NCI-H187 (cell line): ENCODE measurements at places on chromosomes 1 and 21.

- no peak for DNase-seq
These were observed at the start of gene SLC44A3 for GRCh38 chr1:94819945-94820746. TSS of gene SLC44A3 (plus strand) at chr1:94820357. CDS start at chr1:94820452, 95 bp downstream.

GRCh38 chr1:162908780-162909179 is 47.8 kb upstream of the CCDC190 start:
- no peak for DNase-seq

DNA sequence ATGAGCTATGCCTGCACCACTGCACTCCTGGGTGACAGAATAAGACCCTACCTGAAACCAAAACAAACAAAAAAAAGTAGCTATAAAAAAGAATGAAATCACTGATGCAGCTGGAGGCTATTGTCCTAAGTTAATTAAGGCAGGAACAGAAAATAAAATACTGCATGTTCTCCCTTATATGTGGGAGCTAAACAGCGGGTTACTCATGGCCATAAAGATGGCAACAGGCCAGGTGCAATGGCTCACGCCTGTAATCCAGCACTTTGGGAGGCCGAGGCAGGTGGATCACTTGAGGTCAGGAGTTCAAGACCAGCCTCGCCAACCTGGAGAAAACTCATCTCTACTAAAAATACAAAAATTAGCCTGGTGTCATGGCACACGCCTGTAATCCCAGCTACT is 152.7 kb downstream of the PIK3R3 start:
- no peak for DNase-seq

DNA sequence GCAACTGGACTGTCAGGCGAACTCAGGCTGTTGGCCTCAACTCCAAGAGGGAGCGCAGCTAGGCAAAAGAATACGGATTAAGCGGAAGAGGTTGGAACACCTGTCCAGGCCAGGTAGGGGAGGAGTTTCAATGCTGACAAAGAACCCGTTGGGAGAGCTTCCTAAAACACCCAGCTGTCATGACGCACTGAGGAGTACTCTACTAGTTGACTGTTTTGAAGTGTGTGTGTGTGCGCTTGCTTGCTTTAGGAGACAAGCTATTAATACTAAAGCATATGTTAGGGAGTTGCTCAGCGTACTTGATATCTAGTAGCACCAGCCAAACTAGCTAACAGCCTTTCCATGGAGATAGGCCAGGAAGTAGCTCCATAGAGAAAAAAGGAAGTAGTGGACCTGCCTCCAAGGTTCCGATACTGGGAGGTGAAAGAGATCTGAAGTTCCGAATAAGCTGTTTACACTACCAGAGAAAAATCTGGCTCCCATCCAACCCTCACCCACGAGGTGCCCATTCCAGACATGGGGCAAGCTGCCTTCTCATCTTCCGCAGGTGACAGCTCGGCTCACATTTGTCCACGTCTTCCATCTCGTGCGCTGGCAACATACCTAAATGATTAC is 974 bp upstream of the FNBP1L start:
- DNase-seq, result peak; percentile 92

DNA sequence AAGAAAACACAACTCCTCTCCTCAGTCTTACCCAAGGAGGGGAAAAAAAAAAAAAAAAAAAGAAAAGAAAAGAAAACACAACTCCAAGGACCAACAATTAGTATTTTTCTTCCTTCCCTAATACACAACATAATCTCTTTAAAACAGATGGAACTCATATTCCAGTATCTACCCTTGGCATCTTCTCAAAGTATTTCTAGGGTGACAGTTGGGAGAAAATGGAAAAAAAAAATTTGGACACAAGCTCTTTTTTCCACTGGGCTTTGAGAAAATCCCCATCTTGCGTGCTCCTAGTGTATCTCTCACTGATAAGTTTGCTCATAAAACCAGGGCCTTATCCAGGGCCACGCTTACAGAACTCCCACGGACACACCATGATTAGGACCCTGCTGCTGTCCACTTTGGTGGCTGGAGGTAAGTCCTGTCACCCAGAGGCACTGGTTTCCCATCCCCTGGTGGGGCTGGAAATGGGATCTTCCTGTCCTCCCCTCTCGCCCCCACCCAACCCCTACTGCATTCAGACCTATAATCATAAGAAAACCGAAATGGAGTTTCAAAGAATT is at the start of gene CELA2B:
Gene CELA2B (plus strand): TSS at position 353 of the 563 bp plus-strand sequence. CDS start 22 bp downstream, at position 375.
- no peak for DNase-seq

DNA sequence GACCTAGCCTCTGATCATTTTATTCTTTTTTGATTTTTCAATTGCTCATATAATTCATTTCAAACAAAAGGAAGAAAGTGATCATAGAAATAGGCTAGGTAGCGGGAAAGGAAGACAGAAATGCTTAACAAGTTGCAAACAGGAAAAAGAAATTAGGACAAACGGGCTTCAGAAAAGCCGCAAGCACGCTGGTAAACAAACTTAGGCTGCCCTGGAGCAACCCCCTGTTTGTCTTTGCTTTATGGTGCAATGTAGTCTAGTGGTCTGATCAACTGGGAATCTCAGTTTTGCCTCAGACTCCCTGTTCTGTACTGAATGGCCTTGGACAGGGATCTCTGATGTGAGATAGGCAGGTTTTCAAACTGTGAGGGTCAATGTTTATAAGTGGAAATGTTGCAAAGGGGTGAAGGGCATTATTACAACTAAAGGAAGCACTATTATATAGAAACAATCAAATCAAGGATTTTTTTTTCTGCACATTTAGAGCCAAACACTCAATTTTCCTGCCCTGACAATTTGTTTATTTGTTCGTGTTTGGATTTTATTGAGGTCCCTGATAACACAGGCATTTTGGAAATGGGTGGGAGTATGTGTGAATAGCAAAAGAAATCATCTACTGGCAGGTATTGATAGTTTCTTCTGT is 146.8 kb upstream of the NRIP1 start:
- no peak for DNase-seq

DNA sequence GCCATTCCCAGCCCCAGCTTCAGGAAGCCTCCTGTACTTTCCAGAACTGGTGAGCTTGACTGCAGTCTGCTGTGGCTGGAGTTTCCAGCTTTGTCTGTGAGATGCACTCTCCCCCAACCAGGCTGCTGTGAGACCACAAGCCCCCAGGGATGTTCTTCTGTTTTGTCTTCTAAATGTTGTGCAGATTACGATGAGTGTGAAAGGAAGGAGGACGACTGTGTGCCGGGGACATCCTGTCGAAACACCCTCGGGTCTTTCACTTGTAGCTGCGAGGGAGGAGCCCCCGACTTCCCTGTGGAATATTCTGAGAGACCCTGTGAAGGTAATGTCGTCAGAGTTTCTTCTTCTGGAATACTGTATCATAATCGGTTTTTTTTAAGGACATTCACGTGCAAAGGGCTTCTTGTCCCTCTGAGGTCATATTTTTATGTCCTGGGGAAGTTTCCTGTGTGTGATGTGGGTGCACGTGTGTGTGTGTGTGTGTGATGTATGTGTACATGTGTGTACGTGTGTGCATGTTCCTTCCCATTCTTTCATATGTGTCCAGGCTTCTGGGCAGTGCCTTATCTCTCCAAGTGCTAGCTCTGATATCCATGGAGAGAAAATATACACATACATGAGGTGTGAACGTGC is 49.9 kb downstream of the UMODL1 start:
- DNase-seq, result no peak

DNA sequence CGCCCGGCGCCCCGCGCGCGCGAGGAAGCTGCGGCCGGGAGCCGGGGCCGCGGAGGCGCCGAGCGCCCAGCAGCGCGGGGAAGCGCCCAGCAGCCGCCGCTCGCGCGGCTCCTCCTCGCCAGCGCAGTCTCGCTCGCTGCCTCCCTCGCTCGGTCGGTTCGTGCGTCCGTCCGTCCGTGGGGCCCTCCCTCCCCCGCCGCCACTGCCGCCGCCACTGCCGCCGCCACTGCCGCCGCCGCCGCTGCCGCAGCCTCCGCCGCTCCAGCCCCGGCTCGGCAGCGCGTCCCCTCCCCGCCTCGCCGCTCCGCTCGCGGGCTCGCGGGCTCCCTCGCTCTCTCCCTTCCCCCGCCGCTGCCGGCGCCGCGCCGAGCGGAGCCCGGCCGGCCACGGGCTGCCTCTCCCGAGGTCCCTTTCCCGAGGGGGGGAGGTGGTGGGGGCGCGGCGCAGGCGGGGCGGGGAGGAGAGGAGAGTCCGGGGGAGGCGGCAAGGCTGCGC is at the start of gene KCND3:
Gene KCND3 (minus strand): TSS at position 138 of the 495 bp plus-strand sequence.
- no peak for DNase-seq

DNA sequence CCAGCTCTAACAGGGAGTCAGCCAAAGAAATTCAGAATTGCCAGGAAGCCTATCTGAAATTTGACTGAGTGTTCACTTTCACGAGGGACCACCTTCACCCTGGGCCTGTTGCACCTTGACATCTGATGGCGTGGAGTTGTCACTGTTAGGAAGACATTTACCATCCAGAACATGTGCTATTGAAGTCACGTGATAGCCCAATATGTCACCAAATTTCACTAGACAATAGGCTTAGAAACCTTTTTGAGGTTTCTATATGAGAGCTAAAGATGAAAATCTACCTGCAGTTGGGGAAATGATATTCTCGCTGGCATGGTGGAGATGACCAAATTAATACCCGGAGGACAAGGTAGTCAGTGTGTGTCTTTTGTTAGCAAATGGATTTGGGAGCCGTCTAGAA is 102.7 kb downstream of the HUNK start:
- DNase-seq, result no peak

- peak; percentile 24 for DNase-seq
These were observed at the start of gene GPA33 for GRCh38 chr1:167090314-167090942. TSS of gene GPA33 (minus strand) at chr1:167090377. CDS start at chr1:167090287, 90 bp downstream.

DNA sequence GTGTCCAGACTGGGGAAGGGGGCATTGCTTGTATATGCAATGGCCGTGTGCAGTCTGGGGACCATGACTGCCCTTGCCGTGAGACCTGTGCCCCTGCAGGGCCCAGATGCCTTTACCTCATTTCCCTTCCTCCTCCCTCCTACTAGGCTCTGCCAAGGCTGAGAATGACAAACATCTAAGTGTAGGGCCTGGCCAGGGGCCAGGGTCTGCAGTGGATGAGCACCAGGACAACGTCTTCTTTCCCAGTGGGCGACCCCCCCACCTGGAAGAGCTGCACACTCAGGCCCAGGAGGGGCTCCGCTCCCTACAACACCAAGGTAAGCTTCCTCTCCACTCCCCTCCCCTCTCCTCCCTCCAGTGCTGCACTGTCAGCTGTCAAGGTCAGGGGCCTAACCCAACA is 49.5 kb downstream of the YARS1 start:
- no peak for DNase-seq

- no peak for DNase-seq
These were observed 10.2 kb downstream of the MAP7D1 start for GRCh38 chr1:36166136-36166535.

- DNase-seq, result no peak
These were observed 66.1 kb downstream of the TMEM53 start for GRCh38 chr1:44608141-44608540.

DNA sequence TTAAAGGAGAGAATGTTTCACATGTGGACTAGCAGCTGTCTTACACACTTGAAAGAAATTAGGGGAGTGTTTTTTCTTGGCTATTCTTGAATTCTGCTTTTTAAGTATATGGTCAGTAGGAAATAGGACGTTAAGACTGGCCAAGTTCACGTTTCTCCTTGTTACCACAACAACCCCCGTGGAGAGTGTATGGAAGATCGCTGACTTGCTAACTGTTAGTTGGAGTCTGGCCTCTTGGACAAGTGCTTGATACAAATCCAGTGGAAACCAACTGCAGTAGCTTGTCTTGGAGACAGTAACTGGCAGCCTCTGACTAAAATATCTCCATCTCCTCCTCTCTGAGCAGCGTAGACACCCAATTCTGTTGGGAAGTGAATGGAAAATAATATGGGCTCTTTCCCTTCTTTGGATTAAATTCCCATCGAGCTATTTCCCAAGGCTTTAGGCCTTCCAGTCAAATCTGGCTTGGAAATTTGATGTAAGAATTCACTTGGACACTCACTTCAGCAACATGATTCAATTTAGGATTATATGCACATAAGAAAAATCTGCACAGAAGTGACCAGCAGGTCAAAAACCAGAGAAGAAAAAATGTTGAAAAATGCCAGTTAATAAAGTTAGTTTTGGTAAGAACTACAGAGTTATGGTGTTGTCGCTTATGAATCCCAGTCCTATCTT is 3.6 kb upstream of the NFIA start:
- DNase-seq, result no peak

- DNase-seq, result no peak
These were observed 58.0 kb upstream of the PRMT6 start for GRCh38 chr1:106998431-106999002.

- no peak for DNase-seq
These were observed 1.3 kb upstream of the SLC50A1 start for GRCh38 chr1:155134322-155134721.

GRCh38 chr21:25191141-25191540 is 416.1 kb downstream of the MRPL39 start:
- DNase-seq, result no peak

GRCh38 chr1:230917284-230918135 is 49.2 kb upstream of the C1orf198 start:
- no peak for DNase-seq

- no peak for DNase-seq
These were observed 84.1 kb downstream of the LYST start for GRCh38 chr1:235782601-235783000.

GRCh38 chr1:54318246-54318814 is 87.9 kb downstream of the SSBP3 start:
- no peak for DNase-seq

GRCh38 chr1:22449636-22450035 is 2.0 kb upstream of the ZBTB40 start:
- no peak for DNase-seq

DNA sequence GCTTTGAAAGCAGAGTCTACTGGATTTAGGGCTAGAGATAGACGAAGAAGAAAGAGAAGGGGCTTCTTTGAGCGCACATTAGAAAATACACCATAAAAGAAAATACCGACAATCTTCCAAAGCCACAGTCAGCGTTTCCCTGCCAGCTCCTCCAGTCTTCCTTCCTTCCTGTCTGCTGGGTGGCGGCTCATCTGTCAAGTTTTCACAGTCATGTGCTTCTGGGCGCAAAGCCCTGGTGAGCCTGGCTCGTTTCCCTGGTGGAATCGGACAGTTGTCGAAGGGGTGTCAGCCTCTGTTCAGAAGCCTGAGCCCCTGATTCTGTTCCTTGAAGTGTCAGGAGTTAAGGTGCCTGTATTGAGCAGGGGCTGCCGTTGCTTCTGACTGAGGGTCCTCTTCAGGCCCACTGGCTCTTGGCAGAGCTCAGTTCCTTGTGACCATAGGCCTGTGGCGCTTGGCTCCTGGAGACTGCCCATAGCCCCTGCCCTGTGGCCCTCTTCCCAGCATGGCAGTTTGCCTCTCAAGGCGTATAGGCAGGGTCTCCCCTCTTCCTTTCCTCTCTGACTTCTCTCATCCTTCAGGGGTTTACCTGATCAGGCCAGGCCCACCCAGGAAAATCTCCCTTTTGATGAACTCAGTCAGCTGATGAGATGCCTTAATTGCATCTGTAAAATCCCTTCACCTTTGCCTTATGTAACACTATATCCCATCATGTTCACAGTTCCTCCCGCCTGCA is 58.6 kb downstream of the ADARB1 start:
- DNase-seq, result no peak

DNA sequence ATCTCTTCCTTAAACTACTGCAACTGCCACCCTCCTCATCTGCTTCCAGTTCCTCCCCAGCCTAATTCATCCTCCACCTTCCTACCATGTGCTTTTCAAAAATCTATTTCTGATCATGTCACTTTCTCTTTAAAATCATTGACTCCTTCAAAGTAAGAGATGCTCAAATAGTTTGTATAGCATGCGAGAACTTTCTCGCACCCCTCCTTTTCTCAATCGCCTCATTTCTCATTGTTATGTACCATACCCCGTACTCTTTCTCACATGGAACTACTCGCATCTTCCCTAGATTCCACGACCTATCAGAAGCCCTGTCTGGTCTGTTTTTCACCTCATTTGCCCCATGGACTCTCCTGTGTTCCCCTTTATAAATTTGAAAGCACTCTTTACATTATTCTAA is 238.2 kb downstream of the NRIP1 start:
- no peak for DNase-seq
